RPMI7951 (cell line): ENCODE measurements at places on chromosomes 1 and 21.

DNA sequence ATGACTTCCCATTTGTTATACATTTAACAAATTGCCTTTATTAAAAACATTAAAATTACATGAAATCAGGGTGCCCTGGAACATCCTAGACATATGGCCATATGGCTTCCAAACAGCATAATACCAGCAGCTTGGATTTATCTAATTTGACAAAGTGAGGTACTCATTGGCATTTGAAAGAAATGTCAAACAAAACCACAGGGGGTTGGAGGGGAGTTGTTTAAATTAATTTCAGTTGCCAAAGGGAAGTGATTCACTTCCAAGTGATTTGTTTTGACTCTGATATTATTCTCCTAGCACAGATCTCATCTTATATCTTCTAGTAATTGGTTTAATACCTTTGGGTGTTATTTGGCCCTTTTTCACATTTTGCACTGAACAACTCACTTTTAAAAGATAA is 24.5 kb upstream of the POU2F1 start:
- peak; percentile 76 for DNase-seq

- DNase-seq = no peak
Observed at GRCh38 chr21:31874812-31875212, 2.0 kb downstream of the HUNK start.

DNA sequence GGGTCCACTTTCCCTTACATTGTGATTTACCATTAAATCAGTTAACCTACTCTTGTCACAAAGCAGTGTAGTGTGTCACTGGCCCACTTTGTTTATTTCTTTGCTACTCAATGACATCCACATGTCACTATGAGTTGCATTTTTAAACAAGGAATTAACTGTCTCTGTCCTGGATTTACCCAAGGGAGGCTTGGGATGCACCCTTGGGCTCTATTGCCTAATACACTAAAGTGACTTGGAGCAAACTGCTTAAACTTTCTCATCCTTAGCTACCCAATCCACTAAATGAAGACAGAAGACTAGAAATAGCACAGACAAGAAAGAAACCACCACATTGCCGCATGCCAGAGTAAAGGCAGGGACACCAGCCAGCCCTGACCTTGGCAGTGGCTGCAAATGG is 136.2 kb upstream of the TIAM1 start:
- no peak for DNase-seq

- no peak for DNase-seq
Observed at GRCh38 chr1:26170472-26170821, 739 bp downstream of the ZNF593 start.

DNA sequence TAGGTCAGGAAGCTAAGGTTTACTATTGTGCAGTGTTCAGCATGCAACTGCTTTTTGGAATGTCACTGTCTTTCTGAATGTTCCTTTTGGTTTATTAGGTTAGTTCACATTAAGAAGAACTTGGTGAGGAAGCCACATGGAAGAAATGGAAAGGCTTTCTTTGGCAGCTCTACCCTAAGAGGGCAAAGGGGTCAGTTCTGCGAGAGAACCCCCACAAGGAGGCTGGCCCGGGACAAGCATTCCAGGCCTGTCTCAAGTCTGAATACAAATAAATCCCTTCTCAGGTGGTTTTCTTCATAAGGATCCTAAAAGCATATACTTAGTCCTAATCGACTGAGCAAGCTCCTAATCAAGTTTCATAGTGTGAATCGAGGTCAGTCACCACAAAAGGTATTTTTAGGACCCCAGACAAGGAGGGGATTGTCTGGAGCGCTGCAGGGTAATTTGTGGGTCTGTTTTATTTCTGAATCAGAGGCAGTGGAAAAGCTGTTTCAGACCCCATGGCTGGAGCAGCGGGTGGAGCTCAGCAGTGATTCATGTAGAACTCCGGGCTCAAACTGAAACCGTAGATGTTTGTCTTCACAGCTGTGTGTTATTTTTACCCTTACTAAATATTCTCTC is 63.3 kb downstream of the ERG start:
- DNase-seq = peak; percentile 79

DNA sequence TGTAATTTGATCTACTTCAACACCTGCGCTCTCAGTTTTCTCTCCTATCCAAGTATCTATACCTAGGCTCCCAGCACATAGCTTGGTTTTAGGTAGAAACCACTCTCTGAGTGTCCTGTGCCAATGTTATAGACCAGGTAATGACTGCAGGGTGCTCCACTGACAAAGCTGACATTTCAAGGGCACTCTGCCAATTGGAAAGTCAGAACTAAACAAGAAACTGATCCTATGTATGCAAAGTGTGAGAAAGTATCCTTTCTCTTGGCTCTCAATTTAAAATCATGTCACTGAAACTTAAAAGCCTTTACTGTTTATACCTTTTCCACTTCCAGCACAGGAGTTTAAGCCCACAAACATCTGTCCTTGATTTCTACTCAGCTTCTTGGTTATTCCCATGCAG is 45.0 kb upstream of the AIM2 start:
- DNase-seq = no peak

DNA sequence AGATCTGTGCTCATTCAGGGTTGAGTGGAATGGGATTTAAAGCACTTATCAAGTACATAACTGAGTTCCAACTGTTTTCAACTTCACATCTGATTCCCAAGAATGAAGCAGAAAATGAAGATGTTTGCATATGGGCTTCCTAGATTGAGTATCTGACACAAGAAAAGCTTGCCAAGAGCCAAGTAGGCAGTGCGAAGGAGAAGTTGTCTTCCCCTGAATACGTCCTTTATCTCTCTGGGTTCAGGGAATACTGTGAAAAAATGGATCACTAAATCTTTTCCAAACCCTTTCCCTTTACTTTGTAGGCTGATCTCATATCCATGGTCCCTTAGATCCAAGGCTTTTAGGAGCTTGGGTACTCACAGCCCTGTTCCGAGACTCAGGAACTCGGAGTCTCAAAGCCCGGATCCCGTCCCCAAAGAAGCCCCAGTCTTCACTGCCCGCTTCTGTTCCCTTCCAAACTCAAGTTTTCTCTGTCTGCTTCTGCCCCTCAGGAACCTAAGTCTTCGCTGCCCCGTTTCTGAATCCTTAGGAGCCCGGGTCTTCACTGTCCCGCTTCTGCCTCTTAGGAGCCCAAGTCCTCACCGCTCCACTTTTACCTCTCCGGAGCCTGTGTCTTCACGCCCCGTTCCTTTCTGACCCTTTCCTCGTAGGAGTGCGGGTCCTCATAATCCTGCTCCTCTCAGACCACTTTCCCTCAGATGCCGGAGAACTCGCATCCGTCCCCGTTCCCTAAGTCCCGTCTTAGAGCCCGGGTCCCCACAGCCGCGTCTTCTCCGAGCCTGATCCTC is 616 bp downstream of the TAF12 start:
- no peak for DNase-seq

- DNase-seq = peak; percentile 49
Observed at GRCh38 chr1:116850436-116850835, 59.3 kb upstream of the PTGFRN start.

DNA sequence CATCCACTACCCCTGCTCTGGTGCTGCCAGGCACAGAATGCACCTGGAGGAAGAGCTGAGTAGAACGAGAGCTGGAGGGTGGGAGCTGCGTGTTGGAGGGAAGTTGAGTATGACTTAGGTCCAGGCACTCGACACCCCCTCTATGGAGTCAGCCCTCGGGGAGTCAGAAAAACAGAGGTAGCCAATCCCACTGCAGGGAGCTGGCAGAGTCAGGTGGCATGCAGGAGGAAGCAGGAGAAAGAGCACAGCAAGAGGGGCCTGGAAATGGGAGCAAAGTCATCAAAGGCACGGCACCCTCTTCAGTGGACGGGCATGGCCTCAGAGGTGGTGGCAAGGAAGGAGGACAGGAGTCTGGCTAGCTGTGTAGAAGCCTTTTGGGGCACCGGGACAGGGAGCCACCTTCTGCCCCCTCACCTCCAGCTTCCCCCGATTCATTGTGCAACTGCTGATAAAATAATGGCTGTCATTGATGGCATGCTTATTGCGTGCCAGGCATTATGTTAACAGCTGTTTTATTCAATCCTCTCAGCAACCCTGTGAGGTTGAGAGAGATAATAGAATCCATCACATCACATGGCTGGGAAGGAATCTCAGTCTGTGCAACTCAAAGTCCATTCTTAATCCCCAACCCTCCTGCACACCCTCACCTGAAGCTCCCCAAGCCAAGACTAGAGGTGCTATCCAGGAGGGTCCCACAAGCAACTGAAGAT is 42.0 kb downstream of the C1orf198 start:
- DNase-seq = no peak

GRCh38 chr1:8293118-8293517 is 24.8 kb upstream of the SLC45A1 start:
- no peak for DNase-seq
